ENCODE measurements at places on chromosomes 16 and 17.

GRCh38 chr16:28103516-28104170 lies 40.1 kb upstream of the GSG1L start:
- no peak for DNase-seq

DNA sequence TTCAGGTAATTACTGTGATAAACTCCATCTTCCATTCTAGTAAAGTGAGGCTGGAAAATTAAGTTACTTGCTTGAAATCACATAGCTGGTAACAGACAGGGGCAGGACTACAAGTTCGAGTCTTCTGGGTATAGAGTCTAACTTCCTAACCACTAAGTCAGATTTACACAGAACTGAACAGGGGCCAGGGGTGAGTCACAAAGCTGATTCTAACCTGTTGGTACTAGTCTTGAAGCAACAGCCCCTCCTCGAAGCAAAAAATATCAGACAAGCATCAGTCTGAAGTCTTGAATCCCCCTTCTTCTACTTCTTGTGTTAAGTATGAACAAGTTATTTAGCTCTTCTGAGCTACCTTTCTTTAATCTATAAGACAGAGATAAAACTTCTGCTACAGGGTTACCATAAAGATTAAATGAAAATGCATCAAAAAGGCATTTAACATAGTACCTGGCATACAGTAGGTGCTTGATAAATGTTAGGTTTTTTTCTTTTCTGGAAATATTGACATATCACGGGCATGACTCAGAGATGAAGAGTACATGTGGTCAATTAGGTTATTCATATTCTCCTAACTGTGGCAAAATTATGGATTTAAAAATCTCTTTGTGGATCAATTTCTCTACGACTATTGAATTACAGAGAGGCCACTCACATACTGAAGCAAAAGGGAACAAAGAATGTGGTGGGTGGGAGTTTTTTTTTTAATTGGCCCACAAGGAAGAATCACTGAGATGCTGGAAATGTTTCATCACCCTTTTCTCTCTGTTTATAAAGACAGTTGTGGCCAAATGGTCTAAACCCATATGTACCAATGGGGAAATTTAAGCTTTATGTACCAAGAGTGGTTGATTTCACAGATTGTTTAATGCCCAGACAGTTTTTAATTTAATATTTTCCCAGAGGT lies 266.9 kb upstream of the DYNLRB2 start:
- DNase-seq, result no peak

GRCh38 chr17:78142119-78142861 lies 3.9 kb upstream of the C17orf99 start:
- no peak for DNase-seq

DNA sequence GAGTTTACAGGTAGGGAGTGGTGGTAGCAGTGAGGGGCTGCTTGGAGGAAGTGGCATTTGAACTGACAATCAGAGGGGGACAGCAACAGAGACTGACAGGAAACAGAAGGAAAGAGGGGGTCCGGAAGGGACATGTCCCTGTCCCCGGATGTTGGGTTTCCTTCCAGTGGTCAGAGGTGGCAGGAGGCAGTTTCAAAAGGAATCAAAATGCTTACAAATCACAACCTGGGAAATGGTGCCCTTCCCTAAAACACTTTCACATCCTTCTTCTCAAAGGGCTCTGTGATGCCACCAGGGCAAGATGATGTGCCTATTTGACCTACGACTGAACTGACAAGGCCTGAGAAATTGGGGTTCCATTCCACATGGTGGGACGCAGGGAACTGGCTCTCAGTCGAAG lies 19.7 kb downstream of the ADGRG1 start:
- no peak for DNase-seq

- DNase-seq, result no peak
These were observed 294.4 kb downstream of the SOX9 start for GRCh38 chr17:72414967-72415853.

GRCh38 chr17:54028986-54029580 lies 206.4 kb downstream of the KIF2B start:
- no peak for DNase-seq

GRCh38 chr17:30831257-30831656 lies 509 bp upstream of the ATAD5 start:
- peak; percentile 21 for DNase-seq

DNA sequence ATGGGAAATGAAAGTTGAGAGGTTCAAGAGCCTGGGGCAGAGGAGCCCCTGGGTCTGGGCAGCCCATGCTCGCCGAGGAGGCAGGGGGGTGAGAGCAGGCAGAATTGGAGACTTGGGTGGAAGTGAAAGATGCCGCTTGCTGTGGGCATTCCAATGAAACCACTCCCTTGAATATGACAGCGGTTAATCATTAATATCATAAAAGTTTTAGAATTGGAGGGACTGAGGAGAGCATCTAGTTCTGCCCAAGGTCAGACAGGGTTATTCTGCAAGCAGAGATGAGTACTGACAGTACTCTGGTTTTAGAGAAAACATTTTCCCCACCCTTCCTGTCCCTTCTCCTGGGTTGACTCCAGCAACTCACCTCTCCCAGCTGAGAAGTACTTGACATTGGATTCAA lies 180.2 kb downstream of the MSI2 start:
- DNase-seq, result no peak

DNA sequence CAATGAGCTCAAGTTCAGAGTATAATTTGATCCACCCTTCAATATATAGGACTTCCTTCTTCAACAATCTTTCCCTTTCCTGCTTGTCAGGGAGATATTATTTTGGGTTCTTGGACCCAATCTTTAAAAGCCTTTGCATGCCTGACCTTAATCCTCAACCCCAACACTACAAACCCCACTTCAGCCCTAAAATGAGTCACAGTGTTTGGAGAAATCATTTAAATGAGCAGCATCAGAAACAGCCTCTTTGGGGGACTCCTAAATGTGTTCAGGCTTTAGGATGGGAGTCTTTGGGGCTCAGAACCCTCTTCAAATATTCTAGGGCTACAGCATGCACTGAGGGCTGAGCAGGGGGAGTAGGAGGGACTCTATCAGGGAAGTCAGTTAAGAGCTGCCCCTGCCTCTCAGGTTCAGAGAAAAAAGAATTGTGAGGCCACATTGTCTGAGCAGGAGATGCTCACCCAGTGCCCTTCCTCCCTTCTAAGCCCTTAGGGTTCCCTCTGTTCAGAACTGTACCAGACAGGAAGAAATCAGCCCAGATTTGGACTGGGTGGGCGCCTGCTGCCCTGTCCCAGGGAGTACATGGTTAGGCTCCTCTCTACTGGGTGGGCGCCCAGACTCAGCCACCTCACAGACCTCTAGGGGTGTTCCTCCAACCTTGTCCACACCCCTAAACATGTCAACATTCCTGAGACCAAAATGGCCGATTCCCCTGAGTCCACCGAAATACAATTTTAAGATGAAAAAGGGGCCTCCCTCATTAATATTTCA lies 5.0 kb downstream of the NEUROD2 start:
- DNase-seq, result no peak

DNA sequence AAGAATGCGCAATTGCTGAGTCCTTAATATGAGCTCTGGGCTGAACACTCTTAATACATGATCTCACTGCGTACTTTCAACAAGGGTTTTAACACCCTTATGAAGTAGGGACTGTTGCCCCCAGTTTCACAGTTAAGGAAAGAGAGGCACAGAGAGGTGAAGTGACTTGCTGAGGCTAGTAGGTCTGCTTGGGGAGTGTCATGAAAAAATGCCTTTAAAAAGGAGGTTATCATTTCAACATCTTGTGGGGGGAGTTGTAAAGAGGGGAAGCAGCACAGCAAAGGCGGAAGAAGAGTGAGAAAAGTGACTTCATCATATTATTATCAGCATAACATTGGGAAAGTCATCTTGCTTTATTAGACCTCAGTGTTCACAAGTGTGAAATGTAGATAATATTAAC lies 2.1 kb downstream of the CCL4L2 start:
- no peak for DNase-seq

All from HEK293T (cell line).